ENCODE measurements at places on chromosomes 1 and 21.

DNA sequence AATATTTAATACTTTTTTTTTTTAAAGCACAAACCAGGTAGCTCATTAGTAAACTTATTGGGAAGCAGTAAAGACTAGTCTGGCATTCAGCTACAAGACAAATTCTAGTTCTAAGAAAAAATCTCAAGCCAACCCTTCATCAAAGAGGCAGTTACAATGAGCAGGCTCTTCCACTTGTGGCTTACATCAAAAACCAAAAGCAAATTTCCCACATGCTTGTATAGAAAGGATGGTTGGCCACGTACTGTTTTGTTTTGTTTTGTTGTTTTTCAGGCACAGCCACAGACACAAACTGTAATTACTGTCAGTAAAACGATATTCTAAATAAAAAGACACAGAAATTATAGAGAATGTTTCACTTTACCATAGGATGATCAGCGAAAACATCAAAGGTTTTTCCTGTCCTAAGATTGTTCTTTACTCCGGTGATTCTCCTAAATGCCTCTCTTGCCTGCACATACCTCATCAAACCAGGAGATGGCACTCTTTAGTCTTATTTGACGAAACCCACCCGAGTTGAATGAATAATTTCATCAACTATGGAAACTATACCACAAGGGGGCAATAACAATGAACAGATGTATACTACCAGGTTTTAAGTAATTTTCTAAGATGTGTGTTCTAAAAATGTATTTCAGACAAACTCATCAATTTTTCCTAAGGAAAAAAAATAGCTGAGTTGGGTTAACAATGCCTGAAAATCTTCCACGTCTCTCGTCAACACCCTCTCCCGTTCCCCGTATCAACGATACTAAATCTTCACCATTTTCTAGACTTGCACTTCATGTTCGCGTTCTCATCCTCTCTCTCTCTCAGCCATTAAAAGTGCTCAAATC is 26.9 kb downstream of the RPL5 start:
- DNase-seq: peak; percentile 11

DNA sequence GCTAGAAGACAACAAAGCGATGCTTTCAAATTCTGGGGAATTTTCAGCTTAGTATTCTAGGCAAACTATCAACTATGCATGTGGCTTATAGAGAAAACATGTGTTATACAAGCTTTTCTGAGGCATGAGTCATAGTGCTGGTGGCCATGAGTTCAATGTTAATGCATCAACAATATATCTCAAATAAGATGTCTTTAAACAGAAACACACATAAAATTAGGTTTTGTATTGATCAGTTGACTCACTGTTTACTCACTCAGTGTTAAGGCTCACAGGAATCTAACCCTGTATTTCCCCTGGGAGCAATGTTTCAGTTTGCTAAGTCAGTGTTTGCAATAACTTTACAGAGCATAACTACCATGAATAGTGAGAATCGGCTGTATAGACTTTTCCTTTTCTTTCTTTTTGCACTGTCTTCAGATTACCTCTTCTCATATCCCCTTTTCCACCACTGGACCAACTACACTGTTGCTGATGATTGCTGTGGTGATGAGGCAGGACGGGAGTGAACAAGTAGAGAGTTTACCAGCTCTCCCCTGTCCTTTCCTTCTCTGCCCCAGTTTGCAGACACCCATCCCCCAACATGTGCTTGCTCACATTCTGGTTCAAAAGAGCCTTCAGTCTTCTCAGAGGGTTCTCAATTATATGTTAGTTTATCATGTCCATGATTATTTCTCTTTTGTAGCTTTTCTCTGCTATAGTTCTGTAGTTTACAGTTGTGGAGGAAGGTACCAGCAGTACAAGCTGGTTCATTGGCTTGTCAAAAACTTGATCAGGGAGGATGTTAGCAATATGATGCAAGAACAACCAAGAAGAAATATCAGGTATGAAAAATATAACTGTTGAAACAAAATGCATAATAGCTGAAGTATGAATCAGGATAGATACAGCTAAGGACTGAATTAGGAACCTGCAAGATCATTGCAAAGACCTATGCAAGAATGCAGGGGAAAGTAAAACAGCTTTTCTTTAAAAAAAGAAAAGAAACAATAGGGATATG is 23.9 kb downstream of the CD2 start:
- DNase-seq: no peak

GRCh38 chr1:246364415-246364941 is 142.6 kb downstream of the SMYD3 start:
- no peak for DNase-seq

DNA sequence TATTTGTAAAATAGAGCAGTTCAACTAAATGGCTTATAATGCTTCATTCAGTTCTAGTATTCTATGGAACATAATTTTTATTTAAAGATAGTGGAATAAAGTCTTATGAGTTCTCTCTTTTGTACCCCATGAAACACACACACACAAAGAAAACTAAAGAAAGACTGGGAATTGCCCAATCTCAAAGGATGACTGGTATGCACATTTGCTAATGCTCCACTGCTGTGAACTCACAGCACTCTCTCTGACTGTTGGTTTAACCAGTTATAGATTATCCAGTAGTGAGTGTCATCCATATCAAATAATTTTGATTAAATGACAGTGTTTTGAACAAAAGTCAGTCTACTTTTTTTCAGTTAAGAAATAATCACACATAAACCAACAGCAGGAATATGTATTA is 1082.4 kb upstream of the B3GALT2 start:
- no peak for DNase-seq

- DNase-seq: no peak
These were observed 147.2 kb downstream of the CHD1L start for GRCh38 chr1:147389532-147390184.

- no peak for DNase-seq
These were observed 30.1 kb downstream of the NTPCR start for GRCh38 chr1:232980355-232980978.

- no peak for DNase-seq
These were observed 188.5 kb downstream of the LTN1 start for GRCh38 chr21:28804089-28804670.

DNA sequence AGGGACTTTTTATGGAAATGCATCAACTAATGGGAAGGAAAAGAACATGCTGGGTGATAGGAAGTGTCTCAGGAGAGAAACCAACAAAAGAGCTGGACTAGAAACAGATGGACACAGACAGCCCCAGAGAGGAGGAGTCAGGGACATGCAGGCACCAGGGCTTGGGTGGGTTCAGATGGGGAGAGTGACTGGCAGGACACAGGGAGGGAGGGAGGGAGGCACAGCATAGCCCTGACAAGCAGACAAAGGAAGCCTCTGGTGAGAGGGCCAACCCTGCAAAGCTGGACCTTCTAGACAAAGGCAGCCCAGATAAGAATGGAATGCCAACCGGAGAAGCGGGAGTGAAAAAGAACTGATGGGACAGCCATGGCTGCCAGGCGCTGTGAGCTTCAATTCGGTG is 568.8 kb downstream of the AJAP1 start:
- DNase-seq: no peak

All from stimulated activated CD8-positive, alpha-beta memory T cell treated with anti-CD3 and anti-CD28 coated beads, Interleukin-7, amount 100 ng/mL, for 1 hour (primary cell).